ENCODE measurements at places on chromosomes 5 and 9.

DNA sequence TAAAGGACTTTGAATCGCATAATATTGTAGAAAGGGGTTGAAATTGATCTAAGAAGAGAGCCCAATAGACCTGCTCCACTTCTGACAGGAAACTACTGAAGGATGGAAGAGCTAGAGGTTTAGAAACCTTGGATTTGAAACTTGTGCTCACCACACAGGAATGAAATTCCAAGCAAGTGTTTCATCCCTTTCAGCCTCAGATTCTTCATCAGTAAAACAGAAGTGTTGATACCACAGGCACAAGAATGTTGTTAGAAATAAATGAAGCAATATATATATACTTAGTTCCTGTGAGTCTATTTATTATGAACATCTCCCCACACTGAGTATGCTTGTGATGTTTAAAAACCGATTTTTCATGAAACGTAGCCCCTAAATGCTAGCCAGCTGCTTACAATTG, 43.8 kb downstream of the PRRC1 start:
- peak; percentile 29 for DNase-seq

DNA sequence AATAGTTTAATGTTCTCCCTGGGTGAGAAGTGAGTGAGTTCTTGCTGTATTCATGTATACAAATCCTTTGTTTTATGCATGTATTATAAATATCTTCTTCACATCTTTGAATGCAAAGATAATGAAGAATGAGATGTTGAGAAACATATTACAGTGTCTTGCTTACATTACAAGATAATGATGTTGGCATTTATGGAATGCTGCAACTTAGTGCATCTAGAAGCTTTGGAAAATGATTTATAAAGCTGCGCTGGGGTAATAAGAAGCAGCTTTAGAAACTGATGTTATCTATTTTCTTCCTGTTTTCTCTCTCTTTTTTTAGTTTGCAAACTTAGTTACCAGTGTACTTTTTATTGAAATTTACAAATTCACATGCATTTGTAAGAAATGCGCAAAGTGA, 673.4 kb downstream of the KCTD16 start:
- DNase-seq: peak; percentile 4

- no peak for DNase-seq
These were observed 2.3 kb downstream of the GRIN1 start for GRCh38 chr9:137141050-137141810.

DNA sequence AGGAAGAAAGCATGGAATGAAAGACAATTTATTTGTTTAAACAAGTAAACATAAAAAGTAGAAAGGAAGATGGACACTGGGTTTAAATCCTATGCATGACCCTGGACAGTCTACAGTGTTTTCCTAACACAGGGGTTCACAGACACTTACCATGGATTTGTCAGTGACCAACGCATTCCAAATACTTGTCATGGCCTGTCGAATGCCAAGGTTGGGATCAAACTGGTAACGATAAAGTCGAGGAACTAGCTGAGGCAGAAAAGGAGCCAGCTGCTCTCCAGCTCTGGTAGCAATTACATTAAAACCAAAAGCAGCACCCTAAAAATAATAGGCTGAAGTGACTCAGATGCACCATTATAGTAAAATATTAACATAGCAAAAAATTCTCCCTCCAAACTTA, 59.4 kb upstream of the OR2K2 start:
- no peak for DNase-seq

GRCh38 chr9:127221695-127222094, 42.9 kb upstream of the GARNL3 start:
- no peak for DNase-seq

DNA sequence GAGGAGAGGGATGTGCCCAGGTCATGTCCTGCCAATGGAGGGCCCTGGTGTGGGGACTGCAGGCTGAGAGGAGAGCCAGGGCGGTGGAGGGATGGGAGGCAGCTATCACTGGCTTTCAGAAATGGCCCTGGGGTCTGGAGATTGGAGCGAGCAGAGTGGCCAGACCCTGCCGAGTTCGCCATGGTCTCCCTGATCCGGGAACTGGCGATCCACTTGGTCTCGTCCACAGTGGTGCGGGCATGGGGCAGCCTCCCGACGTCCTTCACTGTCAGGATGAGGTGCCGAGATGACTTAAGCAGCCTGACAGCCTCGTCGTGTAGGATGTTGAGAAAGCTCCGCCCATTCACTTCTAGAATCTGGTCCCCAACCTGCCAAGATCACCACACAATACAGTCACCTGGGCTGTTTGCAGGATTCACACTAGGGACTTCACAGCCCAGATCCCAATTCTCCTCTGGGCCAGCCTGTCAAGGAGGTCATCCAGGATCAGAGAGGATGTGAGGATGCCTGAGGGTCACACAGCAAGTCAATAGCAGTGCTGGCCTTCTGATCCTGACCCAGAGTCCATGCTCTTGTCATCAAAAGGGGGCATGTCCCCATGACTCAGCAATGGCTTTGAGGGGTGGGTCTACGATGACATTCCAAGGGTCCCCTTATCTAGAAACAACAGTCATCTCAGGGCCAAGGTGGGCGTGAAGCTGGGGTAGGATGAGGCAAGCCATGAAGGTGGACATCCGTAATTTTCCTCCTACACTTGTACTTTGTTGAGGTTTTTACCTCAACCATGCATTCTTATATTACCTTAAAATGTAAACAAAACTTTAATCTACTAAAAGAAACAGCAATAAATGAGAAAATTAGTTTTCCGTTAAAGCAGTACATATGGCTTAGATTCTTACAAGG, 38.5 kb upstream of the AKNA start:
- no peak for DNase-seq

GRCh38 chr5:16067415-16067814, 112.2 kb downstream of the MARCHF11 start:
- no peak for DNase-seq

DNA sequence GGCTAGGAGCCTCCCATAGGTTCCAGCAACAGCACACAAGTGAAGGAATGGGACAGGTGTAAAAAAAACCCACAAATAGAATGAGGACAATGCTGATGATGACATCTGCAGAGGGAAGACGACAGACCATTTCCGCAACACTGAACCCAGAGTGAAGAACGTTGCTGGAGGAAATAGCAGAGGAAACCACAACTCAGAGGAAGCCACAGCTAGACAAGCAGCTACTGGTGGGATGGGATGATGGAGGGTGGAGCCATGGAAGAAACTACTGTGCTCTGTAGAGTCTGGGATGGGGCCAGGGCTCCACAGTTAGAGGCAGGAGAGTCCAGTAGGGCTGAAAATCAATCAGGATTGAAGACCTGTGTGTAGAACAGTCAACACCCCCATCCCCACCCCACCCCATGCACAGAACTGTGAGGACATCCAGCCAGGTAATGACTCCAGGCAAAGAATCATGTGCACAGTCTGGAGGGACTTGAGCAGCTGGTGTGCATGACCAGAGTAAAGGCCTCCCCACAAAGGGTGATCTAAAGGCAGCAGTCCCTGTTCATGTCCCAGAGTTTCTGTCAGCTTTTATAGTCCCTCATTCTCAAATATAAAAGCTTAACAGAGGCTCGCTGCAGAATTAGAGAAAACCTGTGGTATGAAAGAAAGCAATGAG, 65.2 kb upstream of the SPIN1 start:
- DNase-seq: no peak

GRCh38 chr5:105172918-105173317, 1610.3 kb upstream of the NUDT12 start:
- DNase-seq: no peak

- DNase-seq: no peak
These were observed 78.4 kb downstream of the FRMD3 start for GRCh38 chr9:83459830-83460229.

GRCh38 chr5:127934791-127935256, 148.7 kb upstream of the SLC12A2 start:
- DNase-seq: no peak

- no peak for DNase-seq
These were observed 237.4 kb upstream of the PTGER4 start for GRCh38 chr5:40442346-40442745.

DNA sequence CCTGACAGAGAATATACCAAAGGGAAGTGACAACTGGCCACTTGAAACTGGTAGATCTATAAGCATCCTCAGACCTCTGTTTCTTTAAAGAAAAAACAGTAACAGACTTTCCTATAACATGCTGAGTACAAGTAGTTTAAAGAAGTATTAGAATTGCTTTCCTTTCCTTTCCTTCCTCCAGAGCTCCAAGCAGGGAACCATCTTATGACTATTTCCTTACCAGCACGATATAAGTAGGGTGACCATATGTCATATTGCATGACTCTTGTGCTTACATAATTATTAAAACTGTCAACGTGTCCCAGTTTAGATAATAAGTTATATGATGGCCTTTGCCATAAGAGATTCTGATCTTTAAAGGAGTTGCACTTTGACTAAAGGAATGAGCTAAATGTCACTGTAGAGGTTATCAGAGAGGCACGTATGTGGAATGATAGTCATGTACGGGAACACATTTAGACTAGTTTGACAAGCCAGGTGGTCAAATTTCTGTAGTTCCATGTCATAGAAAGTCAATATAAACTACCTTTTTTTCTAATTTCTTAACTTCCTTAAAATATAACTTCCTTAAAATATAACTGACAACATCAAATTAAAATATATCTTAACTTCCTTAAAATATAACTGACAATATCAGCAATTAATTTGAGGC, 212.7 kb upstream of the CD180 start:
- no peak for DNase-seq

DNA sequence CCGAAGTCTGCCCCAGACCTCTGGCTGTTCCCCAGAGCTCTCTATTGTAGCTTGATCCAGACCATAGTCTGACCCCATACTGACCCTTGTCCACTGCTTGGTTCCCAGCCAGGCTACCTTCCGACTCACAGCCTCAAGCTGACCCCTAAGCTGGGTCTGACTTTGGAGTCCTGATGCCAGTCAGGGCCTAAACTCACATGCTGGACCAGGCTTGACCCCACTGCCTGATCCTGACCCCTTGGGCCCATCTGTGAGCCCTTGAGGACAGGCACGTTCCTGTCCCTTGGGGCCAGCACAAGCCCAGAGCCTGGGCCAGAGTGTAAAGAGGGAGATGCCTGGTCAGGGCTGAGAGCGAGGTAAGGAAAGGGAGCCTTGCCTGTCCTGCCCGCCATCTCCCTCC, 32.7 kb upstream of the ENHO start:
- DNase-seq: no peak

DNA sequence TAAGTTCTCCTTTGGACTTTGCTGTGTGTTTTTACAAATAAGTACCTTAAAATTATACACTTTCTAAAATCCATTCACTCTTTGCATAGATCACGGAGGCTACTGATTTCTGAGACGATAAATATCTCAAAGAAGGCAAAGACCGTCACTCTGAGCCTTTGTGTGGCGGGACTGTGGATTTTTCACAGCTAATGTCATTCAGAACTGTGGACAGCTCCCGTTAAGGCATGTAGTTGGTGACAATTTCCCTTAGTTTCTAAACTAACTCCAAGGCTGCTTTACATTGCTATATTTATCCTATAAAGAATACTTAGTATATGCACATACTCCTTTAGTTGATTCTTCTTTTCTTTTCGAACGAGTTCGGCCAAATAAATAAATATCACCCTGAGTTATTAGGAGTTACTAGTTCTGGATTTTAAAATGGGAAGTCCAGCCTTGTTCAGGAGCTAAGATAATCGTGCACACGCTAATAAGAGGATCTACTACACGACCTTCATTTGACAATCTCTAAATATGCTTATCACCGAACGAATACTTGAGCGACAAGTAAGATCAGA, 1.8 kb downstream of the HCN1 start:
- DNase-seq: no peak

DNA sequence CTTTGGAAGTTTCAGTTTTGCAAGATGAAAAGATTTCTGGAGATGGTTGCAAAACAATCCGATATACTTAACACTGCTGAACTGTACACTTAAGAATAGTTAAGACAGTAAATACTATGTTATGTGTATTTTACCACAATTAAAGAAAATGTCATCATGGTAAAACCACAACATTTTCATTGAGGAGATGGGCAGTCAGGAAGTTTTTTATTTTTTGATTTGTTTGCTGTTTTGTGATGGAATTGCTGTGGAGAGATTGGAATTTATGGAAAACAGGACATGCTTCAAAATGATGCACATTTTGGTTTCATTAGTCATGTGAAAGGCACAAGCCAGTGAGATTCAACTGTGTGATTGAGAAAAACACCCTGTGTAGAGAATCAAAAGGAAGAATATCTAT, 90.5 kb upstream of the AGXT2 start:
- peak; percentile 94 for DNase-seq

- DNase-seq: no peak
These were observed 467 bp downstream of the CNOT6 start for GRCh38 chr5:180494510-180495181.

GRCh38 chr9:38370176-38370575, 22.3 kb upstream of the ALDH1B1 start:
- DNase-seq: no peak

- no peak for DNase-seq
These were observed 273.7 kb downstream of the DIRAS2 start for GRCh38 chr9:90368928-90369327.

GRCh38 chr9:93028448-93029006, 30.0 kb upstream of the SUSD3 start:
- no peak for DNase-seq

All from BJ (cell line).